Left renal cortex interstitium (tissue), 4 donors: ENCODE measurements at places on chromosomes 4 and X. TPM values are rescaled to one million over a fixed set of nuclear protein-coding genes. Genes with fewer than 3 reads are reported as not detected.

Gene SUPT20HL2
- polyA plus RNA-seq = not detected

- DNase-seq = no peak
Measured at GRCh38 chr4:81491943-81492342, 20.2 kb upstream of the RASGEF1B start.

DNA sequence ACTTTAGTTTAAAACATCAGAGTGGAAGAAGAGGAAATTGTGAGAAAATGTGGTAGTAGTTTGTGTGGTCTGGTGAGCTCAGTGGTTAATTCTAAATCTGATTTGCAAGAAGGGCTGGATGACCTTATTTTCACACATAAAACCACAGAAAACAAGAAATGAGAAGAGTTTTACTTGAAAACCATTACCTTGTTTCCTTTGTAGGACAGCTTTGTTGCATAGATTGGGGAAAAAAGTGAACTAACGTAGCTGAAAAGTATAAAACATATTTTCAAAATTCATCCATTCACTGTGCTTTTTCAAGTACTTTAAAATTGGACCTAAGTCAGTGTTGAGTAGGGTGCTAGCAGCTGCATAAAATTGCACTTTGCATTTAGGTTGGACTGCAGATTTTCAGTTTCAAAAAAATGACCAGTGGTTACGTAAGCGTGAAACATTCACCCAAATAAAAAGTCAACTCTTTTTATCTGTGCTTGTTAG, 211.3 kb downstream of the ARHGAP10 start:
- DNase-seq = no peak

DNA sequence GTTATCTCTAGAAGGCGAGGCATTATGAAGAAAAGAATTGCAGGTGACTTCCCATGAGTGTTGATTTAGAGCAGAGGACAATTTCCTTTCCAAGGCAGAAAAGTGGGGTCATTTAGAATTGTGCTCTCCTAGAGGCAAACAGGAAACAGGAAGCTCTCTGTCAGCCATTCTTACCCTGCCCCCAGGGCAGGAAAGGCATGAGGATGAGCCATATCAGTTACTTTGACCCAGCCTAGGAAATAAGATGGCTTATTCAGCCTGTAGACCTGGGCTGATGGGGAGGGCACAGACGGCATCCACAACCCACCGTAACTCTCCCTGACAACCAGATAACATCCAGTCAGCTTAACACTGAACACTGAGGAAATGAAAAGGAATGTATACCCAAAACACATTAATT, 88.8 kb upstream of the KDR start:
- DNase-seq = no peak

- DNase-seq = no peak
Measured at GRCh38 chrX:46649421-46650260, 76.1 kb downstream of the CHST7 start.

GRCh38 chrX:9561199-9561598, 96.3 kb downstream of the TBL1X start:
- DNase-seq = no peak

DNA sequence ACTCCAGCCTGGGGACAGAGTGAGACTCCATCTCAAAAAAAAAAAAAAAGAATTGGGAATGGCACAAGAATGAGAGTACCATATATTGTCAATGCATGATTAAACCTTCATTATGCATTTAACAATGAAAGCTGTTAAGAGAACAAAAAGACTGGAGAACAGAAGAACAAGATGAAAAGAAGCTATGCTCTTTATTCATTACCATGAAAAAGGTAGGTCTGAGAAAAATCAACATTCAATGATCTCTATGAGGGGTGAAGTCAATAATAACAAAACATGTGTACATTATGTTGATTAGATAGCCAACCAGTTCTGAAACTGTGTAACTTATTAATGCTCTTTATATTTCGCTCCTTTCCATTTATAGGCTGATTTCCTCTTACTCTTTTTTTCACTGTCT, 100.9 kb downstream of the BRWD3 start:
- no peak for DNase-seq

Gene HTN1
- not detected for polyA plus RNA-seq

Gene SMIM43
- 0.88 TPM for polyA plus RNA-seq

Gene FREM3
- polyA plus RNA-seq = 0.17 TPM

DNA sequence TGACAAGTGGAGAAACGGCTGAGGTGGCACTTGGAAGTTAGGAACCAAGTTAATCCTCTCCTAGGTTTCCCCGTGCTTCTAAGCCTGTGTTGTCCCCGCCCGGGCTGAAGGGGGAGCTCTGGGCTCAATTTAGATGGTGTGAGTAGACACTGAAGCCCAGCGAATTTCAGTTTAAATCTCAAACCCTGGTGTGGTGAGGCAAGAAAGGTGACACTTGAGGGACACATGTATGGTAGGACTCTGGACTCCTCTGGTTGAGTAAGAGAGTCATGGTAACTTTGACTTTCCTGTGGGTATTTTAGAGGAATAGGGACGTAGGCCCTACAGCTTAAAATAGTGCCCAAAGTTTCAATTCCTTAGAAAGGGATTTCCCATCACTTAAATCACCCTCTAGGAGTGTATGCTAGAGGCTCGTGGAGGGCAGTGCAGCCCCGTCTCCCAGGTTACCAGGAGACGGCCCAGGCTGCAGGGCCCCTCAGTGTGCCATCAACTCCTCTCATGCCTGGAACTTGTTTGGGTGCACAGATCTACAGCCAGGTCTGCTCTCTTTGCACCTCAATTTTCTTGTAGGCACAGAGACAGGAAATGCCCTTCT, 24.0 kb downstream of the HAND2 start:
- no peak for DNase-seq

Gene GYG2
- 17.4 TPM for polyA plus RNA-seq

Gene SMIM10L2A
- polyA plus RNA-seq = 10.7 TPM

- DNase-seq = peak; percentile 15
Measured at GRCh38 chr4:150782311-150782710, 200.4 kb downstream of the MAB21L2 start.

Gene PDS5A
- 61.3 TPM for polyA plus RNA-seq

DNA sequence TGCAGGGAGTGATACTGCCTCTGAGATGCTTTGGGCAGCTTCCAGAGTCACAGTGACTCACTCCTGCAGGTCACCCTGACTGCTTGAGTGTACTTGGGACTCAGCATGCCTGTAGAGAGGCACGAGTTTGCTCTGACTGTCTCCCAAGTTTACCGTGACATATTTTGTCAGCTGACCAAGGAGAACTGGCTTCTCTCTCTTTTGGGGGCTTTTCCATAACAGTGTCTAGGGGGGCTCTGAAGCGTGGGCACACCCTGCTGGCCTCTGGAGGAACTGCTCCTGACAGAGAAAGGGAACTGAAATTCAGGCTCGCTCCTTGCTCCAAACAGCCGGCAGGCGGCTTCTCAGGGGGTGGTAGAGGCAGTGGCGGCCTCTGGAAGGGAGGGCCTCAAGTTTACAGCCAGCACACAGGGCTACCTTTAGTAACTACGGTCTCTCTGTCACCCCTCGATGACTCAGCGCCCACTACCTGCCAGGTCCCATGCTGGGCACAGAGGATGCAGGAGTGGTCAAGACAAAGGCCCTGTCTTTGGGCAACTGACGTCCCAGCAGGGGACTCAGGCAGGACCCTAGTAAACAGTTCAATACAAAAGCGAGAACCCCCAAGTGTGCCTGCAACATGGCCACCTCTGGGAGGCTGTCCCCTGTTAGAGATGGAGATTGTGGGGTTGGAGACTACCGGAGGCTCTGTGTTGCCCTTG, 17.8 kb downstream of the ZNF185 start:
- no peak for DNase-seq

- no peak for DNase-seq
Measured at GRCh38 chrX:41043674-41044345, 41.4 kb upstream of the USP9X start.

Gene ACTRT1
- not detected for polyA plus RNA-seq

- no peak for DNase-seq
Measured at GRCh38 chrX:113747274-113747973, 836.5 kb upstream of the HTR2C start.

Gene SPIN4
- 24.8 TPM for polyA plus RNA-seq

Gene TMEM271
- polyA plus RNA-seq = not detected

Gene XKRX
- polyA plus RNA-seq = 0.32 TPM

Gene TMSB15C
- 9.4 TPM for polyA plus RNA-seq

Gene NBDY
- 88.2 TPM for polyA plus RNA-seq

DNA sequence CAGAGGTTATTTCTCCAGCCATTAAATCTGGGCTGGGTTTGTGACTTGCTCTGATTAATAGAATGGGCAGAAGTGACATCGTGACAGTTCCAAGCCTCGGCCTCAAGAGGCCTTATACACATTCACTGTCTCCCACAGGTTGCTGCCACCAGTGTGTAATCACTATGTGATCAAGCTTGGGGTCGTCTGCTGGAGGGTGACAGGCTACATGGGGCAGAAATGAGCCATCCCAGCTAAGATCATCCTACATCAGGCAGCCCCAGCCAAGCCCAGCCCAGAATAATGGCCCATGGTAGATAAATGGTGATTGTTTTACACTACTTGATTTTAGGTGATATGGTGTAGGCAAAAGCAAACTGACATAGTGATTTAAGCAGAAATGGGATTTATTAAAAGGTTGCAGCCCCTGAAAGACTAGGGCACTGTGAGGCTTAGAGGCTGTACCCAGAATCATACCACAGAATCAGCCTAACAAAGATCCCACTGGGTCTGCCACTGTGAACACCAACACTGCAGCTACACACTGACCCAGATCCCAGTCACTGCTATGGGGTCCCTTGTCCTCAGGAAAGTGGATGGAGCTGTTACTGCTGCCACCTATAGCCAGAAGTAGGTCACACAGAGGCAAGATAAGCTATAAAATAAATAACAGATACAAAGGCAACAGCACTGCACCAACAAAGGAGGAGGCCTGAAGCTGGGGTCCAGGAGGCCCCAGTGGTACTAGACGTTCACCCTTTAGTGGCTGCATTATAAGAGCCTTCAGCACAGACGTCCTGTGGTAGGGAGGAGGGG, 159.6 kb upstream of the RBPJ start:
- DNase-seq = no peak

GRCh38 chrX:19122641-19123009, 357 bp upstream of the ADGRG2 start:
- no peak for DNase-seq

DNA sequence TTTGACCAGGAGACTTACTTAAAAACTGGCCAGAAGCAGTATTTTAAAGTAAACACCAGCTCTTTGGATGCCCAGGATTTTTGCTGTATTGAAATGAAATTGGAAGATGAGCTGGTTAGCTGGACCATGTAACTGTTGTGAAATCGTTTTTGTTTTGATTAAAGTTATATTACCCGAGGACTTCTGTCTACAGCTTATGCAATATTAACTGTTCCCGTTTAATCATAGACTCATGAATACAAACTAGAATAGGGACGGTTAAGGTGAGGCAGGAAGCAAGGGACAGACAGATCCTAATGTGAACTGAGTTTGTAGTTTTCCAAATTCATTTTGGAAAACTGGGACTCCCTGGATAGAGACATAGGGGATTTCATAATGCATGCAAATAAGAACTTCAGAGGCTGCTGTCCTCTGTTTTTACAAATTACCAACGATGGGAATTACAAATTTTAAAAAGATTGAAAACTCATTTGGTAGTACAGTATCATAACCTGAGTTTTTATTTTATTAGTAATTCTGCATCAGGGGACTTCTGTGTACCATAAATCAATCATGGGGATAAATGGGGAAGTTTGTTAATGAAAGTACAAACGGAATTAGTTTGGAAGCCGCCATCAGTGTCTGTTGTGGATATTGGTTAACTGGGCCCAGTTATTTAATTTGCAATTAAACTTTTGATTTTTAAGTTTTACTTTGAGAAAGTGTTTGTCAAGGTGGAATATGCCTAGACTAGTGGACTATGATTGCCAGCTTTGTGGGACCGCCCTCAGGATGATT, 304.4 kb downstream of the AFF2 start:
- no peak for DNase-seq

Gene RNF128
- 11.6 TPM for polyA plus RNA-seq
